ENCODE measurements at places on chromosomes 16 and 17.

DNA sequence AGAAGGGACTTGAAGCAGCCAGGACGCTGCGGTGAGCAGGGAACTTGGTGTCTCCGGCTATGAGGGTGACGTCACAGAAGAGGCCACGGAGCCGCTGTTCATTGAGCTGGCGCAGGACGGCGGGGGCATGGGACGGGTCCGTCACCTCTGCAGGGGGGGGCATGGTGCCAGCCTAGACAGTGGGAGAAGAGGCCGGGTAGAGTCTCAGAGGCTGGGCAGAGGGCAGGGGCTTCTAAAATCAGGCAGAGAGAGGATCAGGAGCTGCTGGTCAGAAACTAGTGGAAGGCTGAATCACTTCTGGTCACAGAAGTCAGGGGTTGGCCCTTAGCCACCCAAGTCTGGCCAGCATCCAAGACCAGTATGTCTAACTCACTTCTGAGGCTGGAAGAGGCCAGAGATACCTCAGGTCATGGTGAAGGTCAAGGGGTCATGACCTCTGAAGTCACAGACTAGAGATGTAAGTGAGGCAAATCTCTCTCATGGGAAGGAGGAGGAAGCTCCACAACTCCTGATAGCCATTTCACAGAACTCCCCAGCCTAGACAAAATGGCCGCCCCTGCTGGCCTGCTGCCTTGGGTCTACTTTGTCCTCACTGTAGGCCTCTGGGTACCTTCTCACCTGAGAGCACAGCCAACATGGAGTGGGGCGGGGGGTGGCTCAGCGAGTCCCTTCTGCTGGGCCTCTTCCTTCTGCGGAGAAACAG, 12.6 kb downstream of the ZBTB4 start:
- DNase-seq, result no peak

DNA sequence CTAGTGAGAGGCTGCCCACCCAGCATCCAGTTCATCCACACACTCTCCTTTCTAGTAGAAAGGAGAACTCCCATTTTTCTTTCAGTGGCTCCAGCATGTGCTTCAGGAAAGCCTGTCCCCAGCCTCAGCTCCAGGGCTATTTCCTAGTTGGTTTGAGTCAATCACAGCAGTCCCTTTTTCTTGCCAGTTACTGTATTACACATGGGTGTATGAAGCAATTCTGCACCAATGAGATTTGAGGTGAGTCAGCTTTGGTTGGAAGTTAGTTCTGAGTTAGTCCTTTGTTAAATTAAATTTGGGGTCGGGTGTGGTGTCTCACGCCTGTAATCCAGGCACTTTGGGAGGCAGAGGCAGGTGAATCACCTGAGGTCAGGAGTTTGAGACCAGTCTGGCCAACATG, 24.8 kb downstream of the RAD51D start:
- DNase-seq, result no peak

DNA sequence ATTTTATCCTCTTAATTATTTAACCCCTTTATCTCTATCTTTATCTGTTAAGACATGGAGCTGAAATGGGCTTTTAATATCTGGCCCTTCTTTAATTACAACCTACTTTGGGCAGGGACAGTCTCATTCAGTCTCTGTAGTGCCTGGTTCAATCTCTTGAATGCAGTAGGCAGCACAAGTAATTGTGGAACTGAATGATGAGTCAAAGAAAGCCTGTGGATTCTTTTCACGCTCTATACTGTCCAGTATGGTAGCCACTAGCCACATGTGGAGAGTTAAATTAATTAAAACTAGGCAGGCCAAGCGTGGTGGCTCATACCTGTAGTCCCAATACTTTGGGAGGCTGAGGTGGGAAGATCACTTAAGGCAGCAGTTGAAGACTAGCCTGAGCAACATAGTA, 9.3 kb downstream of the BPTF start:
- no peak for DNase-seq

DNA sequence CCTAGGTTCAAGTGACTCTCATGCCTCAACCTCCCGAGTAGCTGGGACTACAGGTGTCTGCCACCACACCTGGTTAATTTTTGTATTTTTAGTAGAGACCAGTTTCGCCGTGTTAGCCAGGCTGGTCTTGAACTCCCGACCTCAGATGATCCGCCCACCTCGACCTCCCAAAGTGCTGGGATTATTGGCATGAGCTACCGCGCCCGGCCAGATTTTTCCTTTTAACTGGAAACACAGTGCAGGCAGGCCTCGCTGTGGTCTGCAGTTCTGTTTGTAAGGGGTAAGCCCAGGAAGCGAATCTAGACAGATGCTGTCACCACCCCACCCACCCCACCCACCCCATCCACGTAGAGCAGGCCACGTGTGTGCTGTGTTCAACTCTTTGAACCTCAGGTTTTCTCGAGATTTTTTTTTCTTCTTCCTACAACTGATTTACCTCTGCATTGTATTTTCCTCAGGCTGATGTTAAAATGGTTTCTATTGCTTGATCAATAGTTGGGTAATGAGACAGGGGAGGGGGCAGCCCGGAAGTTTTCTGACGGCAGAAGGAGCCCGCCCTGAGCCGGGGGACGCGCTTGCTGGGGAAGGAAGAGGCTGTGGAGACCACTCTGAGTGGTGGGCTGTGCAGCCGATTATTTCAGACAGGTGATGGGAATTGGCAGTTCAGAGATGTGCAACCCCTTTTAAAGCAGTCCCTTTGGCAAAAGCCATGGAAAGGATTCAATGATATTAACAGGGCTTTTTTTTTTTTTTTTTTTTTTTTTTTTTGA, 72.9 kb downstream of the DNAH17 start:
- DNase-seq, result no peak

DNA sequence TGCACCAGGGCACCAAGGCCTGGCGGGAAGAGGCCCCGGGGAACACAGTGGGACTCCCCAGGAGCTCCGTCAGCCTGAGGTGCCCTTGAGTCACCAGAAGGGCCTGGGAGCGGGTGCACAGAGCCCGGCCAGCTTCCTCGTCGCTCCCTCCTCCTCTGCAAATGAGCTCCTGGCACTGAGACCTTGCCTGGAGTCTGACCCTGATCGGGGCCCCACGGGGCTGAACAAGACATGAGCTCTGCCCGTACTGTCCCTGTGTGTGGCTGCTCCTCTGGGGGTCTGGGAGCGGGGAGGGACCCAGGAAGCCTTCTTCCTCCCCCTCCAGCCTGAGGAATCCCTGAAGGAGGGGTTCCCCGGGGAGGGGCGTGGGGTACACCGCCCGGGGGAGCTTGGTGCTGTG, 36.4 kb upstream of the SSTR5 start:
- no peak for DNase-seq

DNA sequence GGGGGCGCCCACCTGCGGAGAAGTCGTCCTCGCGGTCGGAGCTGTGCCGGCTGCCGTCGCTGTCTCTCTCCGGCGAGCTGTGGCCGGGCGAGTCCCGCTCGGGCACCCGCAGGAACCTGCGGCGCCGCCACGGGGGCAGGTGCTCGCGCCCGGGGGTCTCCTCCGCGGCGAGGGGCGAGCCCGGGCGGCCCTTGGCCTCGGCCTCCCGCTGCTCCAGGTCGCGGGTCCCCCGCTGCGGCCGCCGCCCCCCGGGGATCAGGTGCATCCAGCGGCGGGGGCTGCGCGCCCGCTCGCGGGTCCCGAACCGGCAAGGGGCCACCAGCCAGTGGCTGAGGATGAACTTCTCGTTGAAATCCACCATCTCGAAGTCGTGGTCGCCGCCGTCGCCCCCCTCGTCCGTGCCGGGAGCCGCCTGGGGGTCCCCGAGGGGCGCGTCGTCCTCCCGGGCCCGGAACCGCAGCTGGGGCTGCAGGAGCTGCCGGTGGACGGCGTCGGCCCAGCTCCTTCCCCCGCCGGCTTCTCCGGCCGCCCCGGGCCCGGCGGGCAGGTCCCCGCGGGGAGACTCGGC, 41.4 kb upstream of the BHLHA9 start:
- DNase-seq, result no peak

GRCh38 chr16:57999366-57999970, 1.0 kb downstream of the ZNF319 start:
- no peak for DNase-seq

GRCh38 chr16:57966204-57966771, 4.6 kb downstream of the CNGB1 start:
- DNase-seq, result no peak

DNA sequence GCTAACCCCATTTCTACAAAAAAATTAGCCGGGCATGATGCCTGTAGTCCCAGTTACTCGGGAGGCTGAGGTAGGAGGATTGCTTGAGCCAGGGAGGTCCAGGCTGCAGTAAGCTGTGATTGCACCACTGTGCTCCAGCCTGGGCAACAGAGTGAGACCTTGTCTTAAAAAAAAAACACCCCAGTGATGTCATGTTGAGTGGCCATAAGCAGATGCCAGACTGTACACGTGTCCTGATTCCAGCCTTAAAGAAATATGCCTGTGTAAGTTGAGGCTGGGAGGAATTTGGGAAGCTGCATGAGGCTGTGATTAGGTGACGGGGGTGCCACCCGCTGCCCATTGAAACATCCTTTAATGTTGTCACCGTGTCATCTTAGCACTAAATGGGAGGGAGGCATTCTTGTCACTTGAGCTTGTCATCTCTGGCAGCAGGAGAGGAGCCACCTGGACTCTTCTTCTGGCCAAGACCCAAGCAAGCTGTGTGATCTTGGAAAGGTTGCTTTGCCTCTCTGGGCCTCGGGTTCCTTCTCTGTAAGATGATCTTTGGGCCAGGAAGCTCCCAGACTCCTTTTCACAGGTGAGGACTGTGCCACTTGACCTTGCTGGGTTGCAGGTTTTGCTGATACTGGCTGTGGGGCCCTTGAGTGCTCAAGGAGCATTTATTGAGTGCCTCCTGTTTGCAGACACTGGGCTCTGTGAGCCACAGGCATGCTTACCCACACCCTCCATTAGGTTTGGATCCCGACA, 98.3 kb upstream of the CIBAR2 start:
- DNase-seq, result no peak

- no peak for DNase-seq
Observed at GRCh38 chr17:50099003-50099402, 3.9 kb downstream of the PDK2 start.

GRCh38 chr16:70754851-70755600, 45.9 kb downstream of the VAC14 start:
- DNase-seq, result no peak

GRCh38 chr16:49581630-49582298, 208.2 kb downstream of the C16orf78 start:
- no peak for DNase-seq

- no peak for DNase-seq
Observed at GRCh38 chr17:8955021-8955959, 10.2 kb downstream of the PIK3R5 start.

- DNase-seq, result no peak
Observed at GRCh38 chr17:42751628-42752027, 6.8 kb upstream of the EZH1 start.

DNA sequence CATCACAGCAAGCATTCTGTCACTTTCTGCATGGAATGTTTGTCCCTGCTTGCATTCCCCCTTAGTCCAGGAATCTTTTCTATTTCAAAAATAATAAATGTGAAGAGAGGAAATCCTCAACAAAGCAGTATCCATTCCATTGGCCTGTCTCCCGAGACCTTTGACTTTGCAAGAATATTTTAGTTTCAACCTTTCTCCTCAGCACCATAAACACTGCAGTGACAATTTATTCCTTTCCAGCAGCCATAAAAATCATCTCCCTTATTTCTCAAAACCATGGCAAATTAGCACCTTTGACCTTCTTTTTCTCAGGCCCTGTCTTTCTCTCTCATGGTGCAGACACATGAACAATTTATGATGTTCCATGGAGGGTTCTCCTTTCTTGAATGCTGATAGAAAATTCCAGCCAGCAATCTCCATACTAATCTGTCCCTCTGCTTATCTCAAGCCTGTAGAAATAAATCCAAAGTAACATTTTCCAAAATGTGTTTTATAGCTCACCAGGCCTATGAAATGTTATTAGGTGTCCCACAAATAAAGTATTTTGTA, 352.1 kb upstream of the CCL2 start:
- DNase-seq, result no peak

DNA sequence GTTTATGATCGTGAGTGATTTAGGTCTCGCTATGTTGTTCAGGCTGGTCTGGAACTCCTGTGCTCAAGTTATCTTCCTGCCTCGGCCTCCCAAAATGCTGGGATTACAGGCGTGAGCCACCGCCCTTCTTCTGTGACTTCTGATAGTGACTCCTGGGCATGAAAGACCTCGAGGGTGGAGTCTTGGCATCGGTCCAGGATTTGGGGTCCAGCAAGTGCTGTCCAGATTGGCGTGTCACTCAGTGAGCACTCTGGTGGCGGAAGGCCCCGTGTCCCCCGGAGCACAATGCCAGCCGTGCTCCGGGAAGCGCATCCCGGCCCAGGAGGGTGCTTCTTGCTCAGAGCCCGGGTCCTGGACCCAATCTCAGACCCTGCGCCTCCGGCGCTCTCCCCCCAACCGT, 6.8 kb downstream of the OR1F1 start:
- no peak for DNase-seq

- DNase-seq, result no peak
Observed at GRCh38 chr17:82837586-82838320, 2.1 kb downstream of the ZNF750 start.

- DNase-seq, result no peak
Observed at GRCh38 chr17:17107891-17108431, 65.7 kb downstream of the MPRIP start.

GRCh38 chr16:70749006-70749678, 51.8 kb downstream of the VAC14 start:
- DNase-seq, result no peak

DNA sequence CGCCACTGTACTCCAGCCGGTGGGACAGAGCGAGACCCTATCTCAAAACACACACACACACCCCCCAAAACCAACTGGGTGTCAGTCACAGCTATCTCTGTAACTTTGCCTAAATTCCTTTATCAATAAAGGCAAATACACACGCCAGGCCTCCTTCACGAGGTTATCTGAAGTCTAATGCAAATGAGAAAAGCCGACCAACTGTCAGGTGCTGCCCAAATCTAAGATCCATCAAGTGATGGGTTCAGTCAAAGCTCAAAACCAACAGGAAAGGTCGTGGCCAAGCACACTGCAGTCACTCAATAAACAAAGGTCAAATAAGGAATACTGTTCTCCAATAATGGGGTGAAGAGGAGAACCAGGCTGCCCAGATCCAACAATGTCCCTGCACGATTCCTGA, 1.1 kb downstream of the ANKFY1 start:
- no peak for DNase-seq

GRCh38 chr17:78337244-78338109, 22.4 kb downstream of the SOCS3 start:
- no peak for DNase-seq

DNA sequence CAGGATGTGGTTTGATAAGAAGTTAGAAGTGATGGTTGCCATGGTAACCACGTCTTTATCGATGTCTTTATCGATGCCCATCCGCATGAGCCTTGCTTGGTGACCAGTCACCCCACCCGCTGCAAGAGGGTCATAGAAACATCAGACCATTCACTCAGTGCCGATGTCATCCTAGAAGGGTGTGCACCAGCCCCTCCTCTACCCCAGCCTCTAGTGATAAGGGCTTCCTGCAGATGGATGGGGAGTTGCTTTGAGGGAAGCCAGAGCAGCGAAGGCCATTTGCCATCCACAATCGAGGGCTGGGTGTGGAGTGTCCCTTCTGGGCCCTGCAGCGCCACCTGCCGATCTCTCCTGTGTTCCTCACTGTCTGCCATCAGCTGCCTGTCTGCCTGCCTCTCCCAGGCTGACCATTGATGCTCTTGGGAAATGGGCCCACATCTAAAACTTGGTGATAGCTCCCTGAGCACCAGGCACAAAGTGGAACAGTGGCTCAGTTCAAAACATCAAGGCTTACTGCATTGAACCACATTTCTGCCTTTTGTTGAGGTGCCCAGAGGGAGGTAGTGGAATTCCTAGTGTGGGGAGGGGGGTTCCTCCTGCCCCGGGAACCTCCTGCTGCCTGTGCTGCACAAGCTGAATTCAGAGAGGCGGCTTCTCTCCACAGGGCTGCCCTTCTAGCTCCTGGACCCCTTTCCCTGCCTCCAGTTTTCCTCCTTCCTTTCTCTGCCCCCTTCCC, 8.9 kb downstream of the CALB2 start:
- DNase-seq, result peak; percentile 43

- DNase-seq, result no peak
Observed at GRCh38 chr17:42275527-42276358, 448 bp downstream of the STAT5B start.
